ENCODE measurements at places on chromosomes 5 and 9. TPM values are rescaled to one million over a fixed set of nuclear protein-coding genes. Genes with fewer than 3 reads are reported as not detected.

DNA sequence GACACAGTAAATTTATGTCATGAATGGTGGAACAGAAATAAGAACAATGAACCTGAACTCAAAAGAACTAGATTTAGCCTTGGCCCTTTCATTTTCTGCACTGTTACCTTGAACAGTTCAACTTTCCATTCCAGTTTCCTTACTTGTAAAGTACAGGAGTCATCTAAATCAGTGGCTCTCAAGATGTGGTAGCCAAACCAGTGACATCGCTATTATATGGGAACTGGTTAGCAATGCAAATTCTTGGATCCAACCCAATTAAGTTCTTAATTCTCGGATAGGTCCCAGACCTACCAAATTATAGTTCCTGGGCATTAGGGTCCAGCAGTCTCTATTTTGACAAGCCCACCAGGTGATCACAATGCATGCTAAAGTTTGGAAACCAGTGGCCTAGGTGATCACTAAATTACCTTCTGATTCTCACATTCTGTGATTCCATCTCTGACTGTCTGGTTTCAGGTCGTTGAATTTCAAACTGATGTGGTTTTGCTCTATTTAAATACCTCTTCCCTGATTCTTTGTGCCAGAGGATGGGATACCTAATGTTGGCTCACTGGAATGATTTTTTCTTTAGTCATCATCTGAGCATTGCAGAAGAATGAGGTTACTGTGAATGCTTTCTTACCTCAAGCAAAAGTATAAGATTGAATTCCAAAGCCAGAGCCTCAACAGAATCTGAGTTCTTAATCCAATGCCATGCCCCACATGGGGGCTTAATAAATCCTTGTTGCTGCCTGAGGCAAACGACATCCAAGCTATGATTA lies 253.8 kb downstream of the ENC1 start:
- no peak for DNase-seq
- no peak overlapping the region for H3K27ac ChIP-seq
- H3K4me1 ChIP-seq: peaks cover 13% of the 10 kb centered on the region
- no peak overlapping the region for H3K4me3 ChIP-seq
- no peaks in the 10 kb centered on the region for H3K27me3 ChIP-seq
- no peaks in the 10 kb centered on the region for H3K36me3 ChIP-seq

DNA sequence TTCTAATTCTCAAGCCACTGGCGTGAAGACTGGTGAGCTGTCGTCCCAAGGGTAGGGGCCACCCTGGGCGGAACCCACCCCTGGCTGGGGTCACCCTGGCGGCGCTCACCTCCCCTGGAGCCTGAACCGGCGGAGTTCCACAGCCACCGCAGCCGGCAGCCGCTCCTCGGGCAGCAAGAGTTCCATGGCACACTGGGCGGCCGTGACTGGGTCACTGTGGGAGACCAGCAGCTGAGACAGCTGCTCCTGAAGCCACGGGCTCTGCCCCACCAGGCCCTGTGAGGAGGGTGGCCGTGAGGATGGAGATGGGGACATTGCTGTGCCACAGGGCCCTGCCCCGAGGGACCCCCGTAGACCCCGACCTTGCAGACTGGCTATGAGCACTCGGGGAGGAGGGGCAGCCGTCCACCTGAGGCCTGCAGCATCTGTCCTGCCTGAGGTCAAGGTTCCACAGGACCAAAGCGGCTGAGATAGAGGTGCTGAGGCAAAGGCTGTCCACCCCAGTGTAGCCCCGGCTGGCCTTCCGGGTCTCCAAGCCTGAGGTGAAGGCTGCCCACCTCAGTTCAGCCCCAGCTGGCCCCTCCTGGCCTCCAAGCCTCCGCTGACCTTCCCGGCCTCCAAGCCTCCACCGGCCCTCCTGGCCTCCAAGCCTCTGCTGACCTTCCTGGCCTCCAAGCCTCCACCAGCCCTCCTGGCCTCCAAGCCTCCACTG lies 50.6 kb upstream of the NRARP start:
- H3K36me3 ChIP-seq: no peaks in the 10 kb centered on the region
- H3K4me3 ChIP-seq: no peak overlapping the region
- DNase-seq: no peak
- no peak overlapping the region for H3K27ac ChIP-seq
- H3K27me3 ChIP-seq: no peaks in the 10 kb centered on the region

- no peak for DNase-seq
- no peaks in the 10 kb centered on the region for H3K4me1 ChIP-seq
- H3K4me3 ChIP-seq: no peak overlapping the region
- H3K27ac ChIP-seq: no peak overlapping the region
Observed at GRCh38 chr5:60512117-60512516, 187.8 kb downstream of the DEPDC1B start.

GCNT4 gene
- total RNA-seq: 2.3 TPM

SH3PXD2B gene
- 43.9 TPM for total RNA-seq

Measured in breast epithelium (tissue), 4 donors.